ENCODE measurements at places on chromosomes 12 and 14.

- DNase-seq: no peak
Measured at GRCh38 chr14:20617138-20618003, 24.1 kb downstream of the OR6S1 start.

- no peak for DNase-seq
Measured at GRCh38 chr14:58907803-58908202, 270.0 kb downstream of the DACT1 start.

- no peak for DNase-seq
Measured at GRCh38 chr14:104372390-104373054, 207.0 kb upstream of the C14orf180 start.

DNA sequence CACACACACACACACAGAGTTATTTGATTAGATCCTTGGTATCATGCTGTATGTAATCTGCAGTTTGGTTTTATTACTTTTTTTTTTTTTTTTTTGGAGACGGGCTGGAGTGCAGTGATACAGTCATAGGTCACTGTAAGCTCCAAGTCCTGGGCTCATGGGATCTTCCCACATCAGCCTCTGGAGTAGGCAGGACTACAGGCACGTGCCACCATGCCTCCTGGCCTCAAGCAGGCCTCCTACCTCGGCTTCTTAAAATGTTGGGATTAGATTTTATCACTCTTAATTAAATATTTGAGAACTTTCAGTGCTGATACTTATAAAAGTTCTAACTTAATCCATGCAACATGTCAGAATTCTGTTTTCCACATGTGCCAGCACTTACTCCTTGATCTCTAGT lies 31.3 kb upstream of the PSEN1 start:
- no peak for DNase-seq

GRCh38 chr14:67485501-67486095 lies 2.9 kb downstream of the TMEM229B start:
- no peak for DNase-seq

GRCh38 chr14:101025696-101026095 lies 122.2 kb upstream of the RTL1 start:
- DNase-seq: no peak
